ENCODE measurements at places on chromosomes 12 and 14.

DNA sequence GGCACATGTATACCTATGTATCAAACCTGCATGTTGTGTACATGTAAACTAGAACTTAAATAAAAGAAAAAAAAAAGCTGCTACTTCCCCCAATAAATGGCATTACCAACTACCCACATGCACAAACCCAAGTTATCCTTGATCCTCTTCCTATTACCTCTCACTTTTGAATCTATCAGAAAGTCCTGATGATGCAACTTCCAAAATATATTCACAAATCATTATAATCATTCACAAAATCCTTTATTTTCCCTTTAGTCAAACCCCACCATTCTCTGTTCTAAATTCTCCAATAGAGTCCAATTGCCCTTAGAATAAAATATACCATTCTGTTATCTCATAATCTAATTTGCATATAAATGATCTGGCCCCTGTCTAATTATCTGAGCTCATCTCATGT is 92.0 kb downstream of the PLEKHG7 start:
- DNase-seq: no peak

- no peak for DNase-seq
Measured at GRCh38 chr12:1845886-1846285, 25.5 kb downstream of the LRTM2 start.

DNA sequence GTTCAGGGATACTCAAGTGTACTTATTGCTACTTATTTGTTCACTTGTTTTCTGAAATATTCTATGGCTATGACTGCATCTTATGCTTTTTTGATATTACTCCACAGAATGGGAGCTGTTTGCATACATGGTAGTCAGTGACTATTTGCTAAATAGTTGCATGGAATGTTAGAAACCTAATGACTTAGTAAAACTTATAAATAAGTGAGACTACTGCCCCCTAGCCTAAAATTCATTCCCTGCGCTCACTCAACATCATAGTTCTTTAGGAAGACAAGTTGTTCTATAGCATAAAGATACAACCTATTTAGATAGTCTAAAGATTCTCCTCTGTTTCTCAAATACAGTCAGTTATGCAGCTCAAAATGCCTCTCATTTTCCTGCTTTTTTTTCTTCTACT is 305.5 kb downstream of the CEP128 start:
- no peak for DNase-seq

- no peak for DNase-seq
Measured at GRCh38 chr14:92830902-92831301, 36.8 kb downstream of the GOLGA5 start.

DNA sequence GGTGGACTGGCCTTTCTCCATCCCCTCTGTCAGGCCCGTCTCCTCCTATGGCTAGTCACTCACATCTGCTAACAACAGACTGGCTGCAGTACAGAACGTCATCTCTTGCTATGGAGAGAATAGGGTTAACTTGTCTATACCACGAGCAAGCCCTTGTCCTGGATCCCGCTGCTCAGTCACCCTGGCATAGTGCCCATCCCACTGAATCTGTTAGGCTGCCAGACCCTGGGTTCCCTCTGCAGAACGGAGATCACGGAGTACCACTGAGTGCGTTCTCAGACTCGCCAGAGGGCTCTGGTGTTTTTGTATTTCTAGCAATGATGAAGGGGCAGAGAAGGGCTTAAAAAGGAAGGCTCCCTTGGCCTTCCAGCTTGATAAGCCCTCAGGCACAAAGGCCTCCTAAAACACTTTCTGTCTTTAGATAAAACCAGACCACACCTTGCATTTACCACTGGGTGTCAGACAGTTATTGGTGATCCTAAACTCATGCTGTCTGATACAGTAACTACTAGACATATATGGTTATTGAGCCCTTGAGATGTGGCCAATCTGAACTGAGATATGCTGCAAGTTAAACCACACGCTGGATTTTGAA is 6.3 kb upstream of the NRIP2 start:
- no peak for DNase-seq

- DNase-seq: no peak
Measured at GRCh38 chr12:109783965-109784244, 49.3 kb downstream of the TRPV4 start.

DNA sequence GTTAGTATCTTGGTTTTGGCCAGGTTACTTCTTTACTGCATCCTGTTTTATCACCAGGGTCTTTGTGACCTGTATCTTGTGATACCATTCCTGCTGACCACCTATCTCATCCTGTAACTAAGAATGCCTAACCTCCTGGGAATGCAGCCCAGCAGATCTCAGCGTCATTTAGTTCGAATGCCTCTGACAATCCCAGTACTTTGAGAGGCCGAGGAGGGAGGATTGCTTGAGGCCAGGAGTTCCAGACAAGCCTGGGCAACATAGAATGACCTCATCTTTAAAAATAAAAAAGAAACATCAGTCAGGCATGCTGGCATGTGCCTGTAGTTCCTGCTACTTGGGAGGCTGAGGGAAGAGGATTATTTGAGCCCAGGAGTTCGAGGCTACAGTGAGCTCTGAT is 206.5 kb downstream of the SUDS3 start:
- no peak for DNase-seq

- peak; percentile 42 for DNase-seq
Measured at GRCh38 chr14:106776395-106776983, 1250.1 kb downstream of the TMEM121 start.

DNA sequence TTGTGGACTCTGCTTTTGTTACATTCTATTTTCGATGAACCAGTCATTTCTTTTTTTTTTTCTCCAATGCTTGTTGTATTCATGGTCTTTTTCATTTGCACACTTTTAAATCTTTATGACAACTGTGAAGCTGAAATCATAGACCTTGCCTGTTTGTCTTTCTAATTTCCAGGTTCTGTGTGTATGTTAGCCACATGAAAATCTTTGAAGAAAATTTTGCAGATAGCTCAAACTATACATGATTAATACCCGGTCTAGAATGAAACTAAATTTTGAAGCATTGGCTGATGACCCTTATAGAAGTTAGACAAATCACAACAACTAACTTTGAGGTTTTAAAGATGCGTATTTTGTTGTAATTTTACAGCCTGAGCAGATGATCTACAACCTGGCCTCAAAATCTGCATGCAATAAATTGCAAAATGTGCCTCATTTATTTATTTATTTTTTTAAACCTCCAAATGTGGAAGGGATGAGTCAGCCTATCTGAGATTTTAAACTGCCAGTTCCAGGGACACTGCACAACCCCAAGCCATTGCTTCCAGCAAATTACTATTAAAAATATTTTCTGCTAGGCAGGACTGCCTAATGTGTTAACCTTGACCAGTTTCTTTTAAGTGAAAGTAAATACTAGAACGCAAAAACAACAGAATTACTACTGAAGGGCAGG is 96.3 kb upstream of the NAV3 start:
- no peak for DNase-seq

- peak; percentile 84 for DNase-seq
Measured at GRCh38 chr12:47207829-47208248, 128.1 kb upstream of the AMIGO2 start.

GRCh38 chr12:64122154-64122553 is 99.9 kb downstream of the KICS2 start:
- no peak for DNase-seq

DNA sequence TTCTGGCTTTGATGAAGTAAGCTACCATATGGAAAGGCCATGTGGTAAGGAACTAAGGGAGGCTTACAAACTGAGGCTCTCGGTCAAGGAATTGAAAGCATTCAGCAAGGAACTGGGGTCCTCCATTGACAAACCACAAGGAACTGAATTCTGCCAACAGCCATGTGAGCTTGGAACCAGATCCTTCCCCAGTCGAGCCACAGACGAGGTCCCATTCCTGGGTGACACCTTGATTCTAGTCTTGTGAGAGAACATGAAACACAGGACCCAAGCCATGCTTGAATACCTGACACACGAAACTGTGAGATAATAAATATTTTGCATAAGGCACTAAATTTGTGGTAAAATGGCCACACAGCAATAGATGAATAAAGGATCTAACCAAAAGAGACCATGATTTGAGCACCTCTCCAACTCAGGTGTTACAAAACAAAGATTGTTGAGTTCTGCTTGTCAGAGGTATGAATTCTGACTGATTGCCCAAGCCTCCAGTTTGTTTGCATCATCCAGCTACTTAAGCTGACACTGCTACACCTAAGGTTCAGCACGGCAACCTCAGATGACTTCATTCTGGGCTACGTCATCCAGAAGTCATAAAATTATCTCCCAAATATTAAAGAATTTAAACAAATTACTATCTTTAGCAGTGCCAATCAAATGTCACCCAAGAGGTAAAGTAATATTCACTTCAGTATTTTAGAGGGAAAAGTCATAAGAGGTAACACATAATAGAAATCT is 59.4 kb downstream of the GARIN6 start:
- no peak for DNase-seq

DNA sequence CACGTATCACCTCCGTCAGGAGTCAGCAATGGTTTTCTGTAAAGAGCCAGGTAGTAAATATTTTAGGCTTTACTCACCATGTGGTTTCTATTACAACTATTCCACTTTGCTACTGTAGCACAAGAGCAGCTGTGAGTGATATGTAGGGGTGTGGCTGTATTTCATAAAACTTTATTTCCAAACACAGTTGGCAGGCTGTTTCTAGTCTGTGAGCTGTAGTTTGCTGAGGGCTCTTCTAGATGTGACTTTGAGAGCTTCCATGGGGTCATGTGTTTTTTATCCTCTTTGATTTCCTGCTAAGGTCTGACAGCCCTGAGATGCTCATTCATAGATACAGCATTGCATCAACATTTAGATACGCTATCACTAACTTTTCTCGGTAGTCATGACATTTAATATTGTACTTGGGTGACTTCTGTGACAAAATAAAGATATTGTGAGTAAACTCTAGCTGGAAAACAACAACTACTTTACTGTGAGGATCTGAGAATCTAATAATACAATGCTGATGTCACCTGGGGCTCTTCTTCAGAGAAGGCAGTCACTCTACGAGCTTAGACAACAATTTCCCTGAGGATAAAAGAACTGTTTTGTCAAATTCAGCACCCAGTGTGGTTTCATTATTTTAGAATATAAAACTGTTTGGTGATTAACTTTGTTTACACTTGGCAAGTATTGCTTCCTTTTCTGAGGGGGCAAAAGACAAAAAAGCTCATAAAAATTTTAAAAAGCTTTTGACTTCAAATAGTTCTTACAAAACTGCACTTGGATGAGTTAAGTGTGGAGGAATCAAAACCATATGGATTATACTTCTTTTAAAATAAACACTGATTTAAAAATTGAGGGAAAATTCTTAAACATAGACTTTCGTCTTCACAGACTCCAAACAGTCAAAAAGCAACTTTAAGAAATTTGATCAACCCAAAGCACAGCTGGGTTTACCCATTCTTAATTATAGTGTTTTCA is 231.2 kb upstream of the DCN start:
- no peak for DNase-seq

DNA sequence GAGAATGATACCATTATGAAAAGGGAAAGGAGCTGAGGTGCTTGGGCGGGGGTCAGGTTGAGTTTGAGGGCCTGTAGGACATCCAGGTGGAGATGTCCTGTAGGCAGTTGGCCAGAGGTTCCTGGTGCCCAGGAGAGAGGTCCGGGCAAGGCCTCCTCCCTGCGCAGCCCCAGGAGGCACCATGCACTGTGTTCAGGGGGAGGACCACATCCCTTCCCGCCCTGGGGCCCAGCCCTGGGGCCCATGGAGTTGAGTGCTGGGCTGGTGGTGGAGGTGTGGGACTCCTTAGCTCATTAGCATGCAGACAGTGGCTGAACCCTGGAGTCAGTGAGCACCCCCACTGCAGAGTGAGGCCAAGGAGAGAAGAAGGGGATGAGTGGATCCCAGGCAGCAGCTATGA is 5.7 kb upstream of the FAIM2 start:
- DNase-seq: no peak

- no peak for DNase-seq
Measured at GRCh38 chr12:39966256-39966655, 139.6 kb downstream of the SLC2A13 start.

GRCh38 chr14:98944989-98945388 is 327.0 kb downstream of the BCL11B start:
- peak; percentile 75 for DNase-seq

DNA sequence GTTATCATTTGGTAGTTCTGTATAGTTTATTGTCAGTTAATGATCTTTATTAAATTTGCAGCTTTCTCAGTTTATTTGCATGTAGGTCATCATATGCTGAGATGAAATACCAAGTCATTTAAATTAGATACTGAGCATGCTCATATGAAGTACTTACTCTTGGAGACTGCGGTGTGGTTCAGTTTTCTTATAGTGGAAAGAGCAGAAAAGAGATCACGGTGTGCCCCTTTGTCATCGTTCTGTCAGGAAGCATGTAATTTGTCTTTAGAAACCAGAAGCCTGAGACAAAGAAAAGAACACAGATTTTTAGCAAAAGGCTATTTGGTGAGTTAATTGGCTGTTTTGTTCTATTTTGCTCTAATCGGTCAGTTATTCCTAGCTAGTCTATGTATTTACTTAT is 75.6 kb downstream of the PLEKHA5 start:
- no peak for DNase-seq

- no peak for DNase-seq
Measured at GRCh38 chr12:112868459-112869041, 38.2 kb upstream of the OAS1 start.

DNA sequence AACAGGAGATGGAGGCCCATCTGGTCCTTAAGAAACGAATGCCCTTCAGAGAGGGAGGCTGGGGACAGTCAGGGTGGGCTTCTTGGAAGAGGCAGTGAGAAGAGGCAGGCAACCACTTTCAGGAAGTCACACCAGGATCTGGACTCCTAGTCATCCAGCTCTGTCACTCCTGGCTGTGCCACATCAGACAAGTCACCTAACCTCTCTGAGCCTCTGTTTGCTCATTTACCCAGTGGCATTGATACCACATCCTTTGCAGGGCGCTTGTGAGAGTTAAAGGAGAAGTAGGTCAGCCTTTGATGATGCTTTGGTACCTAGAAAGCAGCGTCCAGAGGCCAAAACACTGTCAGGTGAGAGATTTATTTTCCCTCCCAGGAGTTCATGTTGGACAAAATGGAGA is 11.1 kb downstream of the CCDC197 start:
- no peak for DNase-seq

DNA sequence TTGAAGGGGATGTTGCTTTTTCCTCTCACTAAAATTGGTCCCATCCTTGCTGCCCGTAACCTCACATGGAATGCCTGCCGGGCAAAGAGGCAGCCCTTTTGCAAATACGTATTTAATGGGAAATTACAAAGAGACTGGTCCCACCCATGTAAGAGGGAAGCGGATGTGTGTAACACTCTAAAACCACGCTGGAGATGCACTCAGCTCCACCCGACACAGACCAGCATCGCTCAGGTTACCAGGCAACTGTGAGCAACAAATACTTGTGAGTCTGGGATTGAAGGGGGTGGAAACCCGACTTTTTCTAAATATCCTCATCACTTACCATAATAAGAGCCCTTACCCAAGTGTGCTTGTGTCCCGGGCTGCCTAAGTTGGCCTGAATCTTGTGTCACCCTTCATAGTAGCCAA is 47.7 kb downstream of the ELK3 start:
- peak; percentile 81 for DNase-seq

DNA sequence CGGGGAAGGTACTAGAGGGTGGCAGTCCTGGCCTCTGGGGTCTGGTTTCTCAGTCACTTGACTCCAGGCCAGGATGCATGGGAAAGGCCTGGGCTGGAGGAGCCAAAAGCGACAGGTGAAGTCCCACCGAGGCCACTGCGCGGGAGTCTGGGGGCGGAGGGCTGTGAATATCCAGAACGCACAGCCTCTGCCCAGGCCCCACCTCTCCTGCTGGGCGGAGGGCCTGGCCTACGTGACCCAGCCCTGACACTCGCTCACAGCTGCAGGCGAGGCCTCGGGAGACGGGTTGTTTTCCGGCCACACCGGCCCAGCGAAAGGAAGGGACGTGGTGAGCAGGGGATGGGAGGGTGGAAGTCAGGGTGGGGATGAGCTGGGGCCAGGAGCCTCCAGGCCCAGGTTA is 91.2 kb downstream of the RFLNA start:
- DNase-seq: no peak

GRCh38 chr12:14714437-14714836 is 18.0 kb upstream of the GUCY2C start:
- no peak for DNase-seq

Data from T-helper 2 cell (primary cell).